Stromal cell of bone marrow (primary cell): ENCODE measurements at places on chromosomes 11 and 22.

GRCh38 chr11:61090982-61091372 is 11.3 kb upstream of the CD5 start:
- DNase-seq, result no peak

GRCh38 chr11:104946907-104947306 is 21.5 kb downstream of the CASP4 start:
- DNase-seq, result peak; percentile 41

GRCh38 chr11:27055065-27055682 is 14.6 kb downstream of the BBOX1 start:
- peak; percentile 36 for DNase-seq

- no peak for DNase-seq
Measured at GRCh38 chr11:36165621-36166397, 123.4 kb downstream of the COMMD9 start.

- no peak for DNase-seq
Measured at GRCh38 chr11:26070714-26071380, 261.1 kb upstream of the ANO3 start.

DNA sequence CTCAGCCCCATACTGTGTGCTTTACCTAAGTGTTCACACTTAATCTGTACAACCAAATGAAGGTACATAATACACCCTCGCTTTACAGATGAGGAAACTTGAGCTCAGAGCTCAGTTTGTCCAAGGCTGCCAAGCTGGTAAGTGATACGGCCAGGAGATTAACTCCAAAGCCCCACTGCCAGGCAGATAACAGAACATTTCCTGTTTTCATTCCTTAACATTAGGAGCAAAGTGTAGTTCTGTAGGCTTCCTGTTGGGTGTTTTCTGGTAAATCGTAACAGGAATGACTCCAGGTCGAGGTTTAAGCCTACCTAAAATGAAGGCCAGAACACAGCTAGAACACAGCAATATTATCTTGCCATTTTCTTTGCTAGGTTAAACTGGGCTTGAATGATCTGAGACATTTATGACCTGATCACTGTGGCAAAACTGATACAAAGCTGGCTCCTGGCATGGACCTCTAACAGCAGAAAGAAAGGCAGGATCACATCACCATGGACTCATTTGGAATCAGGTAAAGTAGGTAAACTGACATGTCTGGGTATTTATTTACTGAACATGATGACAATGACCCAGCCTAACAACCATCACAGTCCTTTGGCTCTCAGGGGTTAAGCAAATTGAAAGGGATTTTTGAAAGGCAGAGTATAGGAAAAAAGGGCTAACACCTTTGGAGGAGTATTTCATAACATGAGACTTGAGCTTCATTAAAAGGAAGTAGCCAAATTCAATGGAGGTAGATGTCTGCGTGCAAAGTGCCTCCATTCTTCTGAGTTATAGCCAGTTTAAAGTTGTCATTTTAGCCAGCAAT is 3.9 kb upstream of the NUP50 start:
- DNase-seq, result no peak

DNA sequence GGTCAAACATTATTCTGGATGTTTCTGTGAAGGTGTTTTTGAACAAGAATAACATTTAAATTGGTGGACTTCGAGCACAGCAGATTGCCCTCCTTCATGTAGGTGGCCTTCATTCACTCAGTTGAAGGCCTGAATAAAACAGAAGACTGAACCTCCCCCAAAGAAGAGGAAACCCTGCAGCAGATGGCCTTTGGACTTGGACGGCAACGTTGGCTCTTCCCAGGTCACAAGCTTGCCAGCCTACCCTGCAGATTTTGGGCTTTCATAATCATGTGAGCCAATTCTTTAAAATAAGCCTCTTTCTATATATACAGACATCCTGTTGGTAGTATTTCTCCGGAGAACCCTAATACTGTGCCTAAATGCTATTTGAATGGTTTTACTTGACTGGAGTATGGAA is 432.2 kb upstream of the NARS2 start:
- no peak for DNase-seq

- DNase-seq, result no peak
Measured at GRCh38 chr11:128757235-128757711, 63.4 kb downstream of the FLI1 start.

DNA sequence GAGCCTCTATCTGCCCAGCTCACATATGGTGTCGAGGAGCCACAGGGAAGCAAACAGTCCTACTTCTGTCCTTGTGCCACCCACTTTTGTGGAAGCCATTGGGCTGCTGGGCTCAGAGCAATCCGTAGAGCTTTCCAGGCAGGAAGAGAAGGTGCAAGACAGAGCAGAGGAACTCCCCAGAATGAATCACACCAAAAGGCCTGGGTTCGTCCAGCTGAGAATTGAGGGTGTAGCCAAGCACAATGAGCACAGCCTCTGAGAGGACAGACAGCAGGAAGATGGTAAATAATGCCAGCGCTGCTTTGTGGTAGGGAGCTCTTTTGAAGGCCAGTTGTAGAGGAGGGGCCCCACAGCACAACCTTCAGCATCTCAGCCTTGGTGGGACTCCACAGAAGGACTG is 237.8 kb downstream of the GRIK4 start:
- no peak for DNase-seq

GRCh38 chr11:20207781-20208621 is 47.7 kb upstream of the DBX1 start:
- no peak for DNase-seq

GRCh38 chr11:43979571-43980219 is 37.3 kb downstream of the C11orf96 start:
- DNase-seq, result no peak
